ENCODE measurements at places on chromosomes 7 and 10. TPM values are rescaled to one million over a fixed set of nuclear protein-coding genes. Genes with fewer than 3 reads are reported as not detected.
A peak's percentile ranks its signal among the peaks of the same experiment; 100 is the strongest.

GRCh38 chr7:70919481-70920073 is 212.4 kb upstream of the GALNT17 start:
- no peak for ATAC-seq

GRCh38 chr7:44333911-44334733 is 8.7 kb upstream of the CAMK2B start:
- no peak for ATAC-seq

DNA sequence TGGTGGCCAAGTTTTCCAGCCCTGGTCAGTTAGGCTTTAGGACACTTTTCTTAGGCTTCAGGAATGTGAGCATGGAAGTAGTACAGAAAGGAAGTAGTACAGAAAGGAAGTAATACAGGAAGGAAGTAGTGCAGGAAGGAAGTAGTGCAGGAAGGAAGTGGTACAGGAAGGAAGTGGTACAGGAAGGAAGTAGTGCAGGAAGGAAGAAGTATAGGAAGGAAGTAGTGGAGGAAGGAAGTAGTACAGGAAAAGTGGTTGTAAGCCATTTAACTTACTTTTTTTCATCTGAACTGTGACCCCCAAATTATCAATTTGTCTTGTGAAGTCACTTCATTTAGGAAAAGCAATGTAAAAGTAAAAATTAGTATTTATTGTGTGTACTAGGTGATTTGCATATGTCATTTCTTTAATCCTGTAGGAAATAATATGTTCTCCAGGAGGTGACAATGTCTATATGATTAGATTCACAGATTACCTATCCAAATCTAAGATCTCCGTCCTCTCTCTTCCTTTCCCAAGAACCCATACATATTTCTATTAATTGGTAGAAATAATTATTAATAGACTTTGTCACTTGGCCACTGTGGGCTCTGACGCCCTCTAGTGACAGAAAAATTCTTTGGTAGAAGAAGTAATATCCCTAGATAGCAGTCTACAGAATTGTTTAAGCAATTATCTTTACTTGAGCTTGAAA is 3.9 kb upstream of the FAS start:
- no peak for ATAC-seq

GRCh38 chr10:86210416-86210815 is 156.2 kb downstream of the GRID1 start:
- ATAC-seq = no peak

DNA sequence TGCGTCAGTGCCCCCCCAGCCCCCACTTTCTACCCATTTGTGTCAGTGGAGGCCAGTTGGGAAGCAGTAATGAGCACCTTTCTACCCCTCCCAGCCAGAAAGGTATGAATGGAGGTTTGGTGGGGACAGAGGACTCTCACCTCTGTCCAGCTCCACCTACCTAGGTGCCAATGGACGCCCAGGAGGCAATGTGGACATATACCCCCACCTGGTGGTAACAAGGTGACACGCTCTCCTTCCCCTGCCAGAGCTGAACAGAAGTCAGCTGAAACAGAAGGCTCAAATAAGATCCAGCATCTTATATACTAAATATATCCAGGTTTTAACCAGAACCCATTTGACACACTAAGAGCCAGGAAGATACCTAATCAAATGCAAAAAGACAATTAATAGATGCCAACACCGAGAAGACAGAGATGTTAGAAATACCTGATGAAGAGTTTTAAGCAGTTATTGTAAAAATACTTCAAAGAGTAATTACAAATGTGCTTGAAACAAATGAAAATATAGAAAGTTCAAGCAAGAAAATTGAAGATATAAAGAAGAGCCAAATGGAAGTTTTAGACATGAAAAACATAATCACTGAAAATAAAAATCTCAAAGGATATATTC is 18.4 kb upstream of the SORCS3 start:
- ATAC-seq = no peak

DNA sequence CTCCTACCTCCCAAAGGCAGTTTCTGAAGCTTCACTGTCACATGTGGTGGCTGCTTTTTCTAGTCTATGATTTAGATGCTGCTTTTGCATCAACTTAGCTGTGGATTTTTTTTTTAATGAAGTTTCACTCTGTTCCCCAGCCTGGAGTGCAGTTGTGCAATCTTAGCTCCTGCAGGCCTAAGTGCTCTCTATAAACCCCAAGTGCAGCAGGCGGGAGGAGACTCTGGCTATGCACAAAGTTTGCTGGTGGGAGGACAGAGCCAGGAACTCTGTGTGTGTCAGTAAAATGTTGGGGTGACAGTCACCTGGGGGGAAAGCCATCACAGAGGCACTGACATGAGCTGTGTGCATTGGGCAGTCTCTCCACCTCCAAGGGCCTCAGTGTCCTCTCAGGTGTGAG is 138.8 kb upstream of the FAM20C start:
- ATAC-seq = no peak

- ATAC-seq = no peak
Measured at GRCh38 chr10:1316121-1316808, 260.1 kb downstream of the WDR37 start.

DNA sequence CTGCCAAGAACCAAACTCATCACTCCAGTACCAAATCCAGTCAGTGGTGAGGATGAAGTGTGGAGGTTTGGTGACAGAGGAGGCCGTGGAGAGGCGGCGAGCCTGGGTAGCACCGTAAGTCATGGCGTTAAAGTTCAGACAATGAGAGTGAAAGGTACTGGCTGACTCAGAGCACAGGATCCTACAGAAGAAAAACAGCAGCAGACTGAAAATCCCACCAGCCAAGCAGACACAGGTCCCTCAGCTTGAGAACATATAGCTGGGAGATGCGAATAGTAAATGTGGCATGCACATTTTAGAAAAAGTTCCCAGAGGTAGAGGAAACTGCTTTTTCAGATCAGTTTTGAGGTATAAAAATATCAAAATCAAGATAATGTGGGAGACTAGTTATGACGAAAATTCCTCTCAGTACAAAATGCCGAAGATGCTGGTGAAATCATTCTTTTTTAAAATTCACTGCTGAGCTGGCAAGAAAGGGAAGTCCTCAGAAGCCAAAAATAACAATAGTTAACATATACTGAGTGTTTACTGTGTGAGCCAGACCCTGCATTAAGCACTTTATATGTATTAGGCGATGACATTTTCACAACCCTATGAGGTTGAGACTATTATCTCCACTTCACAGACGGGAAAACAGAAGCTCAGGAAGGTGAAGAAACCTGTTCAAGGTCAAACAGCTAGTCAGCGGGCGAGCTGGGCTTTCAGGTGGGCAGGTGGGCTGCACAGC is 20.9 kb downstream of the PARP12 start:
- no peak for ATAC-seq

- no peak for ATAC-seq
Measured at GRCh38 chr7:159070431-159071148, 74.1 kb downstream of the VIPR2 start.

DNA sequence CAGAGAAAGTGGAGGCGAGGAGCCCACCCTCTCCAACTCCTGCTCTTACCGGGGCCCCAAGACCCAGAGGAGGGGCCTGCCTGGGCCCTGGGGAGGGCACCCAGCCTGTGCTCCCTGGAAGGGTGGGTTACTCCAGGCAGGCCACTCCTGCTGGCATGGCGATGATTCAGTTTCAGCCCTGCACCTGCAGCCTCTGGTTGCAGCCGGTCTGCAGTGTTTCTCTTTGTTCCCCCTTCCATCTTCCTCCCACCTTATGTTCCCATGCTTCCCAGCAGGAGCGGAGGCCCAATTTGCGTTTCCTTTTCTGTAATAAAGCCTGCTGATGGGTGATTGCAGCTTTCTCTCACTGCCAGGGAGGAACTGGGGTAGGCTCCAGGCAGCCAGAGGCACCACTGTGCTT is 53.2 kb upstream of the FAM20C start:
- no peak for ATAC-seq

DNA sequence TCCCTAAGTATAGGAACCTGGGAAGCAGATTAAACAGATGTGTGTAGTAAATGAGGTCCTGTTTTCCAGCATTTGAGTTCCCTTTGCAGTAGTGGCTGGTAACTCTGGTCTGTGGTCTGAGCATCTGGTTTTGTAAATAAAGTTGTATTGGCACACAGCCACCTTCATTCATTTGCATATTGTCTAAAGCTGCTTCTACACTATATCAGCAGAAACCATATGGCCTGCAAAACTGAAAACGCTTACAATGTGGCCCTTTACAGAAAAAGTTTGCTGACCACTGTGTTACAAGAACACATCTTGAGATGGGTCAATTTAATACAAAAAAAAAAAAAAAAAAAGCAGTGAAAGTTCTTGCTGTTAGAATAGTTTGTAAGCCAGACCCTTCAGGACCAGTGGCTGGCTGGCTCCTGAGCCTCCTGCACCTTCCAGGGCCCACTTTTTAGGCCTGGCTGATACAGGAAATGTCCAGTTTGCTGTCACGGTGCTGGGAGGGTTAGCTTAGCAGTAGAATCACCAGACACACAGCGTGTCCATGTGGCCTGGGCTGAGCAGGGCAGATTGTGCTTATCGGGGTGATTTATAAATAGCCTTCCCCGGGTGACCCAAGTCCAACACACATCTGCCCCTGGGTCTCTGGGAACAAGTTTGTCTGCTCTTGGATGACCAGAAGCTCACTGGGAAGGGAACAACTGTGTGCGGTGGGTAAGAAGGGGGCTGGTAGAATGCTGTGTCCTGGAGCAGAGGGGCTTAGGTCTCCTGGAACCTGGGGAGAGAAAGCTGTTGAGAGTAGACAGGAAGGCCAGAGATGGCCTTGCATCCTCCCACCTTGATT is 1.4 kb downstream of the C10orf71 start:
- no peak for ATAC-seq

DNA sequence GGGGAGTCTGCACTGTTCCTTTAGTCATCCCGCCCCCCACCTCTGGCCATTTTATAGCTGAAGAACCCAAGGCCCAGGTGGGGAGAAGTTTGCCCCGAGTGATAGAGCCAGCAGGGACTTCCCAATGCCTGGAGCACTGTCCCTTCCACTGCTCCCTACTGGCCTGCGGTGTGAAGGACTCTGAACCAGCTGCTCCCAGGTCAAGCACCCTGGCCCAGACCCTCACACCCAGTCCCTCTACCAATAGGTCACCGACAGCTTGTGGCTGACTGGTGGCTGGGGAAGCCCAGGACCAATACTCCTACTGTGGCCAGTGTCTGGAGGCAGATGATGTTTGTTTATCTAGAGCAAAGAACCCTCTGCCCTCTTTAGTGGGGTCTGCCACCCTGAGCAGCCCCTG is 167.9 kb downstream of the LCOR start:
- no peak for ATAC-seq

- ATAC-seq = no peak
Measured at GRCh38 chr10:71831646-71832552, 19.2 kb downstream of the PSAP start.

DNA sequence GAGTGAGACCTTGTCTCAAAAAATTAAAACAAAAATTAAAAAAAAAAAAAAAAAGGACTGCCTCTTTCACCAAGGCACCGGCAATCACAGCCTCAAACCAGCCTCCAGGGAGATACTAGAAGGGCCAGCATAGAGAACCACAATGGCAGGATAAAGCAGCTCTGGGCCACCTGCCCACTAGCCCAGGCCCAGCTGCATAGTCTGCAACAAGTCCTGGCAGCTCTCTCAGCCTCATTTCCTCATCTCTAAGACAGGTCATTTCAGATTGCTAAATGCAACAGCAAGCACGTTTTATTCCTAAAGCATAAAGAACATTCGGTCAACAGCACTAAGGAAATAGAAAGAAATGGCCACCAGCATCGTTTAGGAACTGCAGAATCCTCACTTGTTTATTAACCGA is 28.8 kb downstream of the XPNPEP1 start:
- ATAC-seq = peak; percentile 82

DNA sequence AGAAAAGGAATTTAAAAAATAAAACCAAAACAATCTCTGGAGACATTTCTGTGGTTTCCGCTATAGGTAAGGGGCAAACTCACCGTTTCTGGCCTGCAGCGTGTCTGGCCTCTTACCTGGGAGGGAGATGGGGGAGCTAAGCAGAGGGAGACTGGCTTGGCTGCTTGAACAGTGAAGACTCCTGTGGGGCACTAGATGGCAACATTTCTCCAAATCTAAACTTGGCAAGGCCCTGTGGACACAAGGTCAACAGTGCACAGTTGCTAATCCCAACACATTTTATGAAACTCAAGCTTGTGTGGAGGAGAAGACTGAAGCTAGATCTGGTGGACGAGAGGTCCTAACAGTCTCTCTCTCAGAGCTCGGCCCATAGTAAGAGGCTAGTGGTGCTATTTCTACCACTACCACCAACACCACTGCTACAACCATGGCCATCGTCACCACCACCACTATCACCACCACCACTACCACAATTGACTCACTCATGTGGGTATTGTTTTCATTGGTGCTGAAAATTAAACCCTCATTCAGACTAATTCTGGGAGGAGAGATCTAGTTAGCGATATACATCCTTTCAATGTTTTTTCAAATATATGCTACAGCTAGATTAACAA is 28.4 kb upstream of the CDHR3 start:
- peak; percentile 59 for ATAC-seq

DNA sequence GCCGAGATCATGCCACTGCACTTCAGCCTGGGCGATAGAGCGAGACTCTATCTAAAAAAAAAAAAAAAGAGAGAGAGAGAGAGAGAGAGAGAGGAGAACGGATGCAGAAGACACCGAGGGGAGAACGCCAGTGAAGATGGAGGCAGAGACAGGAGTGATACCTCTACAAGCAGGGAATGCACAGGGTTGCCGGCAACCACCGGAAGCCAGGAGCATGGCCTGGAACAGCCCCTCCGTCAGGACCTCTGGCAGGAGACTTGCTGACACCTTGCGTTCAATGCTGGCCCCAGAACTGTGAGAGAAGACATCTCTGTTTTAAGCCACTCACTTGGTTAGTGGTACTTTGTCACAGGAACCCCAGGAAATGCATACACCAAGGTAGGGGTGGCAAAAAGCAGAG is 38.1 kb upstream of the DUSP5 start:
- no peak for ATAC-seq

DNA sequence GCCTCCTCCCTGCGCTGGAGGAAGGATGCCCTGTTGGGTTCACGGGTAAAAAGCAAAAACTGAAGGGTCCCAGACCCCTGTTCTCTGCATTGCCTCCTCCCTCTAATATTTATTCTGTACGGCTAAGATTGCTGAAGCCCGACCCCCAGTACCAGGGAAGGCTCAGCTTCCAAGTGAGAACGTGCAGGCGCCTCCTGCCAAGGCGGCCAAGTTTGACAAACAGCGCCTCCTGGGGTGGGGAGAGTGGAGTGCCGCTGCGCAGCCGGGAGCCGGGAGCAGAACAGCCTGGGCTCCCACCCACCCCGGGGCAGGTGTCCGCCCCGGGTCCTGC is 4.7 kb upstream of the EBF3 start:
- ATAC-seq = no peak

- ATAC-seq = no peak
Measured at GRCh38 chr7:156841497-156841896, 51.5 kb downstream of the LMBR1 start.

GRCh38 chr7:151099486-151100211 is 13.4 kb downstream of the AGAP3 start:
- peak; percentile 47 for ATAC-seq

Gene ANKRD61
- total RNA-seq = not detected

Gene CLRN3
- not detected for total RNA-seq

Gene SPDYE16
- total RNA-seq = 3.7 TPM

Gene FAM241B
- 7.9 TPM for total RNA-seq

Gene C10orf143
- 1.1 TPM for total RNA-seq

Gene OR9A2
- total RNA-seq = not detected

Gene SORCS1
- total RNA-seq = 10.7 TPM

Gene LOXL4
- 19.1 TPM for total RNA-seq

Data from gastroesophageal sphincter (tissue), 4 donors.